Daoy (cell line): ENCODE measurements at places on chromosomes 4 and X. TPM values are rescaled to one million over a fixed set of nuclear protein-coding genes. Genes with fewer than 3 reads are reported as not detected.

GLRA2 gene
- not detected in 2 replicates for total RNA-seq

VSIG1 gene
- 0.18 and 0.40 TPM in 2 replicates for total RNA-seq

RADX gene
- total RNA-seq: not detected in 2 replicates

HSFX1 gene
- total RNA-seq: 0.17 and 1.3 TPM in 2 replicates

ENPEP gene
- 0.34 and 1.8 TPM in 2 replicates for total RNA-seq

PAGE1 gene
- 22.4 and 35.4 TPM in 2 replicates for total RNA-seq

FHDC1 gene
- total RNA-seq: 0.51 and 1.6 TPM in 2 replicates

FAT4 gene
- total RNA-seq: 0.46 and 1.0 TPM in 2 replicates

SMIM10 gene
- total RNA-seq: 2.7 and 3.1 TPM in 2 replicates

UGT2B11 gene
- not detected in 2 replicates for total RNA-seq

USO1 gene
- total RNA-seq: 37.3 and 38.1 TPM in 2 replicates

GABRB1 gene
- total RNA-seq: 3.3 TPM in 1 of 2 replicates, not detected in the other

FHIP1A gene
- 1.9 and 2.1 TPM in 2 replicates for total RNA-seq

PRPS2 gene
- total RNA-seq: 38.6 and 45.5 TPM in 2 replicates

PRR32 gene
- not detected in 2 replicates for total RNA-seq

CLDN22 gene
- not detected in 2 replicates for total RNA-seq

CPZ gene
- 0.80 and 0.83 TPM in 2 replicates for total RNA-seq

DUSP21 gene
- total RNA-seq: not detected in 2 replicates

CHRNA9 gene
- 9.9 and 11.3 TPM in 2 replicates for total RNA-seq

PRR27 gene
- total RNA-seq: not detected in 2 replicates

GPR34 gene
- total RNA-seq: not detected in 2 replicates

NAP1L3 gene
- total RNA-seq: 10.2 and 19.1 TPM in 2 replicates
